ENCODE measurements at places on chromosomes 4 and X.

GRCh38 chrX:154457491-154458115 is 478 bp upstream of the PLXNA3 start:
- DNase-seq: no peak

DNA sequence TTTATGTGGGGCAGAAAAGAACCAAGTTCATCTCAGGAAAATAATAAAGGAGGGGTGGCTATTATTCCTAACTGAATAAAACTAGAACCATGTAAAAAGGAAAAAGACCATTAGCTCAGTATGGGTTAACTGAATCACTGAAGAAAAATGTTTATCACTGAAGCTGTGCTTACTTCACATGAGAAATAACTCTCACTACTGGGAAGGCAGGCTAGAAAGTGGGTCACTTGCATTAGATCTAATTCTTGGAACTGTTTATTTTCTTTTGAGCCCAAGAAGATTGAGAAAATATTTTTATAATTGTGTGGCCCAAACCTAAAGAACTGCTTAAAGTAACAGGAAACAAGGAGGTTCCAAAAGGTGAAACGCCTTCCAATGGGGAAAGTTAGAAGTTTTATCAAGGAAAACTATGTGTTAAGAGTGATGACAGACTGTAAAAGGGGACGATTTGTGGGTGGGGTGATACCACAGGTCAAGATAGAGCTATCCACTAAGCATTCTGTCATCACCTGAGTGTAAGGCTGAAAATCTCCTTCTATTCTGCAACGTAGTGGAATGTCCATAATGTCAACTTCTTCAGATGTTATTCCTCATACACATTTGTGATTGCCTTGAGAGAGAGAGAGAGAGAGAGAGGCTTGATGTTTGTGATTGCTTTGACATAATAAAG is 1083.5 kb downstream of the PCDH7 start:
- no peak for DNase-seq

DNA sequence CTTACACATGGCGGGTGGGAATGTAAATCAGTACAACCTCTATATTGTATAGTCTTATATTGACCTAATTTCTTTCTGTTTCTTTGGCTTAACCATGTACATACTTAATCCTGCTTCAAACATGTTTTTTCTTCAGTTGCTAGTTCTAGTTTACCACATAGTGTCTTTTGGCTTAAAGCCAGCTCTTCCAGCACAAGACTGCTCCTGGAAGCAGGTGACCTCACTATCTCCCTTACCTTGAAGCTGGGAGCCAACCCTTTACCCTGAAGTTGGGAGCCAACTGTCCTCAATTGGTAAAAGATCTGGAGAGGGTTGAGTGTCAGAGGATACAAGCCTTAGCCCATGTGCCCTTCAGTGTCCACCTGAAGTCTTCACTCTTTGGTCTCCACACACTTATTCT is 162.7 kb downstream of the AASDH start:
- DNase-seq: no peak

DNA sequence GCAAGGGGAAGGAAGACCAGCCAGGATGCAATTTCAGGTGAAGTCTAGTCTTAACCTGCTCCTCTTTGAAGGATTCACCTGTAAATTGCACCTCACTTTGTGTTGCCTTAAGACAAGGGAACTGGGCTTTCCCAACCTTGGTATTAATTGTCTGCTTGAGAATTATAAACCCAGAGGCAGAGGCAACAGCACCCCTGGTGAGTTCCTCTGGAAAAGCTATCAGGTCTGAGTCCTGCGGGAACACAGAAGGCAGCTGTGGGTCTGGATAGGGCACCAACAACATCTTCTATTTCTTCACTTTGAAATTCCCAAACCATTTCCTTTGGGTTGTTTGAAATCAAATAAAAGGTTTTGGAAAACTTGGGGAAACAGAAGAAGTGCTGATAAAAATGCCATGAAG is 109.2 kb upstream of the NPY2R start:
- no peak for DNase-seq

GRCh38 chr4:6263526-6264224 is 6.0 kb upstream of the WFS1 start:
- no peak for DNase-seq

DNA sequence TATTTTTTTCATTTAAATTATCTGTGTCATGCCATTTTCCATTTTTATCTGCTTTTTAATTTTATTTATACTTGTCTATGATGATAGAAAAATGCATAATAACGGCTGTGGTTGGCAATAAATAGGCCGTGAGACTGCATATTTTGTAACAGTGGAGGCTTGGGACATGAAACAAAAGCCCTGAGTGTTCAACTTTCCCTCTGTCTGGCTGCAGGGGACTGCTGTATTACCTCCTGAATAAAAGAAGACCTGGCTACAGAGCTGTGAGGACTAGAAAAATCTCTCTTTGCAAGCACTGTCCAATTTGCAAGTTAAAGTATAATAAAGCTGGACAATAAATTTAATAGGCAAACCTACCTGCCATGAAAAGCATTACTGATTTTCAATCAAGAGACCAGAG is 82.1 kb downstream of the MAGEB10 start:
- DNase-seq: no peak

DNA sequence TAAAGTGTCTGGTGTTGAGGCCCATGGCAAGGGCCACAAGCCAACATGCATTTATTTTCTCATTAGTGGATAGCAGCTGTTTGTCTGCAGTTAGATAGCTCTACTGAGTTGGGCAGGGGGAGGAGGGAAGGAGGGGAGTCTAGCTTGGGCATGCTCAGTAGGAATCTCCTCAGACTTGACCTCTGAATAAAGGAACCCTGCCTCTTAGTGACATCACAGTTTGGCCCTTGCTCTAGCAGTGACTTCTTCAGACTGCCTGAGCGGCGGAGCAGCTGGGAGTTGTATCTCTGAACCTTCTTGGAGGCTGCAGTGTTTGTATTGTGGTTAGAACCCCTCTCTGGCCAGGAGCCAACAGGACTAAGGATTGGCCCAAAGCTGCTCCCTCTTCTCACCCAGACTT is 57.4 kb downstream of the BCORL1 start:
- DNase-seq: no peak

DNA sequence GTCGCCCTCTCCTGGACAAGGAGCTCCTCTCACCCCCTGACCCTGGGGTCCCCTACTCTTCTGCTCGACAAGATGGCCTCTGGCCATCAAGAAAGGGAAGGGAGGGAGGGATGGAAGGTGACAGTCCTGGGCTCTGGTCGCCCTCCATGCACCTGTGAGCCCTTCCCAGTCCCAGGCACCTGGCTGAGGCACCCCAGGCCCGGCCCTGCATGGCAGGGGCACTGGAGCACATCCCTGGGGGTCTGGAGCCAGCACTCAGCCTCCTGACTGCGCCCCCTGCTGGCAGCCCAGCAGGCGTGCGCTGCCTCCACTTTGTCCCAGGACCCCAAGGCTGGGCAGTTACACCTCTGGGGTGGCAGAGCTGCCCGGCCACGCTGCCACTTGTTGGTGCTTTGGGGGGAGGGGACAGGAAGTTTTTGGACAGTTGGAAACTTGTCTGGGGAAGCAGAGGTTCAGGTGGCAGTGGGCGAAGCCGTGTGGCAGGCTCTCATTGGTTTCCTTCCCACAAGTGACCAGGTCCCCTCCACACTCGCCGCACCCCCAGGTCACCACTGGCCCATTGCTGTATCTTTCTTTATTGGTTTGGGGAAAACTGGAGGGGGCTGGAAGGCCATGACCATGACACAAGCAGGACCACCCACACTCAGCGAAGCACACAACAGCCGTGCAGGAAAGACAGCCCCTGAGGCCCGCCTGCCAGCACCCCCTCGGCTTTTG is 4.3 kb downstream of the PNCK start:
- DNase-seq: no peak

- no peak for DNase-seq
Observed at GRCh38 chr4:6426571-6427438, 45.6 kb downstream of the PPP2R2C start.

- DNase-seq: no peak
Observed at GRCh38 chr4:89114100-89114499, 2.8 kb downstream of the TIGD2 start.

DNA sequence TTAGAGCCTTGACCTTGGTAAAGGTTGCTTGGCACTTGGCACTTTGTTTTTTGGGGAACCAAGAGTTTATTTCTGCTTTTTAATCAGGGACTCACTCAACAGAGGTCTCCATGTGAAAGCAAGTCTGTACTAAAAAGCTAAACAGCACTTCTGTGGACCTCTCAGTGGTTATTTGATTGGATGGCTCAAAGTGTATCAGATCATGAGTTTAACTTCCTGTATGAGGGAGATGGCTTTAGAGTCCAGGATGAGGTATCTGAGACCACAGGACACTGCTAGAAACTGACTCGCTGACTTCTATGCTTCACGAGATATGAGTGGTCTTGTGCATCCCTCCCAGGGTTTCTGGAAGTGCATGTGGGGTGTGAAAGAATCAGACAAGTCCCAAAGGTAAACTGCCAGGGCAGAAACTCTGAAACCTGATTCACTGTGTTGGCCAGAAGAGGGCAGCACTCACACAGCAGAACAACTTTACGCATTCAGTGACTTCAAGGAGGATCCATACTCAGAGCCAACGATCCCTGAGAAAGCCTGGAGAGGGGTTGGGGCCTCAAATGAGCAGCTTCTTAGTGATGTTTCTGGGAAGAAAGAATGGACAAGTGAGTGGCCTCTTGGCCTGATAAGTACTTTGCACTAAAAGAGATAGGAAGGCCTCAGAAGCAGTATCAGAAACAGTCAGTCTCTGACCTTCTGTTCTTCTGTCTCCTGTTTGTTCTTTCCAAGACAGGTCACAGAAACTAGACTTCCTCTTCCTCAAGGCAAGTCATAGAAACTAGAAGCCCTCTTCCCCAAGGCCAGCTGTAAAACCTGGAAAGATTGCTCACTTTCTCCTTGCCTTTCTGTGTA is 220.3 kb upstream of the CXCL13 start:
- DNase-seq: peak; percentile 2

DNA sequence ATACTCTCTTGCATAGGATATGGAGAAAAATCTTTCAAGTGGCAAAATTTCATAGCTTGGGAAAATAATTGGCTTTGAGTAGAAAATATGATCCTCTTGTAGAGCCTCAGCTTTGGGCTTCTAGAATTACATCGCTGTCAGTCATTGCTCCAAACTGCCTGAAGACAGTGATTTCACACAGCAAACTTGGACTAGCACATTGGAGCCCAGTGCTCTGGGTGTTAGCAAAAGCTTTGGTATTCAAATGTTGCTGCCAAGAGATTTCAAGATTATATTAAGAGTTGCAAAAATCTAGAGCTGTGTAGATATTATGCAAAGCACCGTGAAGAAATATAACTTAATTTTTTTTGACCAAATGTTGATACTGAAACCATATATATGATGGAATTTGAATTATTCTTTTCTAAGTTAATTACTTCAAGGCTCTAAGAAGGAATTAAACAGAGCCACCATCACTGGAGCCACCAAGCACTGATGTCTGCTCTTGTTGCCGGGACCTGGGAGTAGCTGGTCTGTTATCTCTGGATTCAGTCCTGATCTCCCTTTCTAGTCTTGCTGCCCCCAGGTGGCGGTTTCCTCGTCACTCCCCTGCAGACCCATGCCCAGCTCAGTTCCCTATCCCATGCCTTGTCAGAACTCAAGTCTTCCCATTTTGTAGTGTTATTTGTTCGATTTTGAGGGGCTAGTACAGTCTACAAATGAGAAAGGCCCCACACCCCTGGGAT is 260.7 kb upstream of the SFRP2 start:
- no peak for DNase-seq

- DNase-seq: no peak
Observed at GRCh38 chrX:13152518-13153185, 108.2 kb upstream of the FAM9C start.

- DNase-seq: no peak
Observed at GRCh38 chr4:96149894-96150293, 310.0 kb downstream of the PDHA2 start.

DNA sequence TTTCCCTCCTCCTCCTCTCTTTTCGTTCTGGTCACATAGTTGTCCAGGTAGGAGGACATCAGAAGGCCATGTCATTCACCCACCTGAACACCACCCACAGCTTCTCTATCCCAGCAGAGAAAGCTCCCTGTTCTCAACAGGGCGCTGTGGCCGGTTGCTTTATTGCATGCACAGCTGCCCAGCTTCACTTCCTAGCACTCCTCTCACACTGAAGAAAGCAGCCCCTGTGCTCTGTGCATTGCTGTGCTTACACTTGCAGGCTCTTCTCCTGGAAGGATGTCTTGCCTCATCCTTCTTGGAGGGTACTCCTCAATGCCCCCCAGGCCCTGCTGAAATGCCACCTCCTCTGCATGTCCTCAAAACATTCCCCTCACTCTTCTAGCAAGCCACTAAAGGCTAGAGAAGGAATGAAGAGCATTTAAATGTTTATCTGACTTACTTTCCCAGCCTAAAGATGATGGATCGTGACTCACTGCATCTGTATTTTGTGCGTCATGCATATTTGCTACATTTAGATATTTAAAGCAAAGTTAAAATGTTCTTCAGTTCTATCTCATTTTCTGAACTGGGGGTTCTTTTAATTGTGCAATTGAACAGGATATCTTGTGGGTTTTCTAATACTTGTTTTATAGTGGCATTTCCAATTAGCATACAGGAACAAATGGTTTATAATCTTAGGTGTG is 186.4 kb upstream of the PUDP start:
- no peak for DNase-seq

DNA sequence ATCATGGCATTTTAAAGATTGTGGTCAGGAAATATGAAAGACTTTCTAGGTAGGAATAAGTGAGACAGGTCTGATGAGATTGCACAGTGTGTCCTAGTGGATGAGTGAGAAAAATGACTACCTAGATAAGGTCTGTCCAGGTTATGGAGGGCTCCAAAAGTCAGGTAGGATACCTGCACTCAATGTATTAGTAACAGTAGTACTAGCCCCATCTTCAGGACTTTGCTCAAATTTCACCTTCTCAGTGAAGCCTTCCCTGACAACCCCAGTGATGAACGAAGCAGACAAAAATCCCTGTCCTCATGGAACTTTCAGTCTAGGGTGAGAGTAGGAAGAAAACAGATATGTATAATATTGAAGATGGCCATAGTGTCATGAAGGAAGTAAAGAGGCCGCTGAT is 85.7 kb downstream of the ZIC3 start:
- DNase-seq: no peak

DNA sequence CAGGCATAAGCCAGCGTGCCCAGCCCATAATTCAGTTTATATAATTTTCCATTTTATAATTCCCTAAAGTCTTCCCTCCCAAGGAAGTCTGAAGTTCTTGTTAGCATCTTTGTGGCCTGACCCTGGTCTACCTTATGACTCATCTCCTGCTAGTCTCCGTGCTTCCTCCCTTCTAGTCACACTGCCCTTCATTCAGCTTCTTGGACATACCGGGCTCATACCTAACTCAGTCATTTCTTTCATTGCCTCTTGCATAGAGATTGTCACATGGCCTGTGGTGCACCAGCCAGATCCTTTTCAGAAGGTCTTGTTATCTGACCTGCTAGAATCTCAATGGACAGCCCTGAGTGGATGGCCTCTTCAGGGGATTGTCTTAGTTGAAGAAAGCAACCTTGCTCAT is 22.8 kb upstream of the MAML3 start:
- no peak for DNase-seq

GRCh38 chr4:188778905-188779304 is 639.7 kb downstream of the TRIML1 start:
- DNase-seq: no peak

DNA sequence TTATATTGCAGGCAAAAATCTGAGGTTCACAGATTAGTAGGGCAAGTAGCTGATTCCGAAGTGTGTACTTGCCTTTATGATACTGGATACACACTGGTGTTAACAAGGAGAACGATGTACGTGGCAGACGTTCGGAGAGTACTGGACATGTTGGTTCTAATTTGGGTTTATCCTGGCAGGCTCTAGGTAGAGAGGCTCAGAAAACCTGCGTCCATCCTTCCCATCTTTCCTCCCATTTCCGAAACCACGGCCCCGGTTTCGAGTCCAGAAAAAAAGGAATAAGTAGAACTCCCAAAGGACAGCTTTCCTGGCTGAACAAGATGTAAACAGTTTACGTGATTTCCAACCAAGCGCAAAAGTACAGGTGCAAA is 351 bp upstream of the SLC30A9 start:
- no peak for DNase-seq
